ENCODE measurements at places on chromosomes 1 and 21. TPM values are rescaled to one million over a fixed set of nuclear protein-coding genes. Genes with fewer than 3 reads are reported as not detected.
A peak's percentile ranks its signal among the peaks of the same experiment; 100 is the strongest.

DNA sequence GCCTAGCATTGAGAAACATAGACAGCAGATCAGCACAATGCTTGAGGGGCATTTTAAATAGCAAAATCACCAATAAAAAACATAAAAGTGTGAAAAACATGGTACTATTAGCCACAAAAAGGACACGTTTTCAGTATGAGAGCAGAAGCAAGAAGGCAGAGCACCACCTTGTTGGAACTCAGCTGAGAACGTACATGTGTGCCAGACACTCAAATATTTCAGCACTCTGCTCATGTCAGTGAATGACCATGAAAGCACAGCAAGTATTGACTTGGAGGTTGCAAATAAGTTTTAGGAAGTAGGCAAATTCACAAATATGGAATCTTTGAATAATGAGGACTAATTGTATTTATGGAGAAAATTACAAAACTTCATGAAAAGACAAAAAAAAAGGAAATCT lies 193.4 kb upstream of the PKN2 start:
- H3K4me3 ChIP-seq, result no peak overlapping the region
- no peaks in the 10 kb centered on the region for H3K27me3 ChIP-seq
- no peaks in the 10 kb centered on the region for H3K4me1 ChIP-seq
- DNase-seq, result no peak

- H3K27ac ChIP-seq, result no peak overlapping the region
- DNase-seq, result no peak
- no peaks in the 10 kb centered on the region for H3K27me3 ChIP-seq
- H3K4me3 ChIP-seq, result no peak overlapping the region
- no peaks in the 10 kb centered on the region for H3K4me1 ChIP-seq
These were observed 126.0 kb downstream of the CAMTA1 start for GRCh38 chr1:6911021-6911941.

Gene OXCT2
- total RNA-seq, result not detected

Gene C8B
- 1.5 TPM for total RNA-seq

DNA sequence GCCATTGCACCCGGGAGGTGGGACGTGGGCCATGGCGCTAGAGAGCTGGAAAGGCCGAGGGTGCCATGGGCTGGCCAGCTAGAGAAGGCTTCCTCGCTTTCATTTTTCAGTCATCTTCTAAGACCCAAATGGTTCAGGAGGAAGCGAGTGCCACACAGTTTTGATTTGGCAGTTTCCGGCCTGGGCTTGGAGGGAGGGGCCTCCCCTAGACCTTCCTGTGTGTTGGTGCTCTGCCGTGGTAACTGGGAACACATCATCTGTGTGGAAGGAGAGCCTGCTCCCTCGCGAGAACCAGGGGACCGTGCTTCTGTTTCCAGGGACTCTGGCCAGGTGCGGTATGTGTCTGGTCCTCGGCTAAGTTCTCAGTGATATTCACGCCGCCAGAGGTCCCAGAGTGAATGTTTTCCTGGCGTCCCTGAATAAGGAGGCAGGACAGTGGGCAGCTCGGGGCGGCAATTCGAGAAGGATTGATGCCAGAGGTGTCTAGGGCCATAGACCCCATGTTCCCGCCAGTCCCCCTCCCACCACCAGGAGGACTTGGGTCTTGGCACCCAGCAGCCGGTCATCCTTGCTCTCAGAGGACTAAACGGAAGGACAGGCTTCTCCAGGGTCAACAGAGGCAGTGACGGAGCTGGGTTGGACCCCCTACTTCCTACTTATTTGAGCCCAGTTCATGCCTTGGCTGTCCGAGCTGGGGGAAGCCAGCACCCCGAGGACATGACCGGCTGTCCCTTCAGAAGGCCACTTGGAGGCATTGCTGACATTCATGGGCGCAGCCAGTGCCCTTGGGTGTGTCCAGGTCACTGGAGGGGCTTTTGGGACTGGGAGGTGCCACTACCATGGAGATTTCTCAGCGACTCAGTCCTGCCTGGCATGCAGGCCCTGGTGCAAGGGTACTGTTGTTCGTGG lies 2.7 kb upstream of the NPHP4 start:
- no peaks in the 10 kb centered on the region for H3K36me3 ChIP-seq
- DNase-seq, result peak; percentile 10
- H3K27ac ChIP-seq, result no peak overlapping the region
- H3K27me3 ChIP-seq, result no peaks in the 10 kb centered on the region
- peaks cover 15% of the 10 kb centered on the region for H3K4me1 ChIP-seq

GRCh38 chr21:46097336-46098293 lies at the start of gene COL6A2:
Gene COL6A2 (plus strand): TSS chr21:46098112.
- peak within 1 kb of the TSS; percentile 57 for H3K4me3 ChIP-seq
- H3K27me3 ChIP-seq, result peaks cover 46% of the 10 kb centered on the region

GRCh38 chr1:6596886-6597776 lies 5.5 kb downstream of the KLHL21 start:
- H3K36me3 ChIP-seq, result peaks cover 54% of the 10 kb centered on the region
- H3K4me1 ChIP-seq, result peaks cover 74% of the 10 kb centered on the region
- DNase-seq, result peak; percentile 80
- H3K4me3 ChIP-seq, result peak overlapping the region; percentile 33
- peak overlapping the region; percentile 98 for H3K27ac ChIP-seq
- no peaks in the 10 kb centered on the region for H3K27me3 ChIP-seq

GRCh38 chr1:7916501-7916830 lies 24.2 kb downstream of the TNFRSF9 start:
- no peaks in the 10 kb centered on the region for H3K36me3 ChIP-seq
- no peak overlapping the region for H3K4me3 ChIP-seq
- no peak for DNase-seq
- H3K27ac ChIP-seq, result peak overlapping the region; percentile 38
- no peaks in the 10 kb centered on the region for H3K27me3 ChIP-seq

Gene PTGS2
- total RNA-seq, result 0.23 TPM

- H3K4me3 ChIP-seq, result no peak overlapping the region
- H3K27ac ChIP-seq, result no peak overlapping the region
- H3K27me3 ChIP-seq, result no peaks in the 10 kb centered on the region
- no peak for DNase-seq
These were observed 100.8 kb downstream of the PLPPR4 start for GRCh38 chr1:99365141-99365540.

GRCh38 chr1:88658419-88658818 lies 25.7 kb upstream of the PKN2 start:
- no peaks in the 10 kb centered on the region for H3K4me1 ChIP-seq
- DNase-seq, result no peak
- no peaks in the 10 kb centered on the region for H3K27me3 ChIP-seq

Gene CCDC181
- 1.2 TPM for total RNA-seq

- no peak overlapping the region for H3K27ac ChIP-seq
- no peaks in the 10 kb centered on the region for H3K27me3 ChIP-seq
- no peaks in the 10 kb centered on the region for H3K36me3 ChIP-seq
- no peak for DNase-seq
These were observed 108.0 kb downstream of the LBR start for GRCh38 chr1:225319871-225320270.

- no peaks in the 10 kb centered on the region for H3K36me3 ChIP-seq
- no peaks in the 10 kb centered on the region for H3K27me3 ChIP-seq
- H3K4me3 ChIP-seq, result no peak overlapping the region
- H3K4me1 ChIP-seq, result no peaks in the 10 kb centered on the region
- no peak for DNase-seq
These were observed 46.1 kb upstream of the SLC30A1 start for GRCh38 chr1:211625040-211625439.

- H3K27ac ChIP-seq, result no peak overlapping the region
- no peaks in the 10 kb centered on the region for H3K4me1 ChIP-seq
- DNase-seq, result no peak
- H3K27me3 ChIP-seq, result no peaks in the 10 kb centered on the region
These were observed 18.0 kb downstream of the SLC2A7 start for GRCh38 chr1:9008236-9008635.

DNA sequence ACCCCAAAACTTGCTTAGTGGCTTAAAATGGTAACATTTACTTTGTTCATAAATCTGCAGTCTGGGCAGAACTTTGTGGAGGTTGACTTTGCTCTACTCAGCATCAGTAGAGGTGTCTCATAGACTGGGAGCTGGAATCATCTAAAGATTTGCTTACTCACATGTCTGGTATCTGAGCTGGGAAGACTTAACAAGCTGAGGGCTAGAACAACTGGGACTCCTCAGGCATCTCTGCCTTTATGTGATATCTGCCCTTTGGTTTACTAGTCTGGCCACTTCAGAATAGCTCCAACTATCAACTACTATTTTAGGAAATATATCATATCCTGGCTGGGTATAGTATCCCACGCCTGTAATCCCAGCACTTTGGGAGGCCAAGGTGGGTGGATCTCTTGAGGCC lies 82.5 kb downstream of the C4BPA start:
- H3K27me3 ChIP-seq, result no peaks in the 10 kb centered on the region
- no peak overlapping the region for H3K27ac ChIP-seq
- no peak overlapping the region for H3K4me3 ChIP-seq
- no peaks in the 10 kb centered on the region for H3K4me1 ChIP-seq

DNA sequence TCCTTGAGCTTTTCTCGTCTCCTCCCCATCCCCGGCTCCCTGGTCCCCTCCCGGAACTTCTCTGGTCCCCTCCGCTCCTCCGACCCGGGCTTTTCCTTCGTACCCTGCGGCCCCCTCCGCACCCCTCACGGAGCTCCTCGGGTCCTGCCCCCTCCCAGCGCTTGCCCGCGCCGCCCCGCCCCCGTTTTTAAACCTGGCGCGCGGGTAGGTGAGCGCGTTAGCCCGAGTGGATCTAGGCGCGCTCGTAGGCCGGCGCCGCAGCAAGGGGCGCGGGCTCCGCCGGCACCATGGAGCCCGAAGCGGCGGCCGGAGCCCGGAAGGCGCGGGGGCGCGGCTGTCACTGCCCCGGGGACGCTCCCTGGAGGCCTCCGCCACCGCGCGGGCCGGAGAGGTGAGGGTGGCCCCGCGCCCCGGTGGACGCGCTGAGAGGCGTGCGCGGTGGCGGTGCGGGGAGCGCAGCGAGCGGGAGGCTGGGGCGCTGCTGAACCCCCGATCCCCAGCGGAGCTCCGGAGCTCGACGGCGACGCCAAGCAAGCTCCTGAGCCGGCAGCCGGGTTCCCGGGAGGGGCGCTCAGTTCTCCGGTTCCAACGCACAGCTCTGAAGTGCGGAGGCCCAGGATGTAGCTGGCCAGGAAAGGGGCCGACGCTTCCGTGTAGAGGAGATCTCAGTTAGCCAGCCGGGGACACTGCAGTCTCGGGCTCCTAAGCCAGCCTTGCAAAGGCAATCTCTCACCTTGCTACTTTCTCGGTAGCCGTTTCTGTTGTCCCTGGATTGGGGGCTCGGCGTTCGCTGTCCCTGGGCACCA lies at the start of gene RIPPLY3:
Gene RIPPLY3, plus strand, starts transcription at position 217 of the 806 bp plus-strand sequence. Its CDS starts 71 bp downstream, at position 288.
- no peaks in the 10 kb centered on the region for H3K36me3 ChIP-seq
- H3K4me1 ChIP-seq, result peaks cover 11% of the 10 kb centered on the region
- DNase-seq, result no peak
- H3K27ac ChIP-seq, result no peak within 1 kb of the TSS

Measured in gastrocnemius medialis (tissue), 4 donors.